H54 (cell line): ENCODE measurements at places on chromosomes 4 and X.

DNA sequence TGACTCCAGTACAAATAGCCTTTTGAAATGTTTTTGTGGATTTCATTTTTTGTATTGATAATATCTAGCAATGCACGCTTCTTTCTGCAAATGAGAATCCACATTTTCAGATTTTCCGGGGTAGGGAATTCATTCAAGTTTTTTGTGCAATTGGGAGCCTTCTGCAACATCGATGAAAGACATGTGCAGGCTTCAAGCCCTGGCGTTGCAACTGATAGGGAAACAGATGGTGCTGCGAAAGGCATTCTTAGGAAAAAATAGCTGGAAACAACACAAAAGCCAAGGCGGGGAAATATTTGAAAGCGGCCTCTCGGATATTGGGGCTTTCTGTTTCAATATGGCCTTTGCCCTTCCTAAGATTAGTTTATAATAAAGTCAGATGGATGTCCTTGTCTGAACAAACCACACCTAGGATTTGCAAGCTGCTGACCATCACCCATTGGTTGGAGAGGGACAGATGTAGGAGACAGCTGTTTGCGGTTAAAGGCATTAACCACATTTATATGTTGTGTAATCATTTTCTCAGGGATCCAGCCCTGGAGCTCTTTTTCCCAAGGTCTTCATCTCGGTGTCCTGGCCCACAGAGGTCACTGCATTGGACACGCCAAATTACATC is 136.5 kb downstream of the PRKX start:
- no peak for DNase-seq

- DNase-seq, result no peak
These were observed 36.5 kb downstream of the HERC3 start for GRCh38 chr4:88628746-88629145.

- no peak for DNase-seq
These were observed 13.9 kb upstream of the RHOH start for GRCh38 chr4:40182954-40183353.

- DNase-seq, result no peak
These were observed 2535.3 kb downstream of the PCDH7 start for GRCh38 chr4:33255507-33255906.

DNA sequence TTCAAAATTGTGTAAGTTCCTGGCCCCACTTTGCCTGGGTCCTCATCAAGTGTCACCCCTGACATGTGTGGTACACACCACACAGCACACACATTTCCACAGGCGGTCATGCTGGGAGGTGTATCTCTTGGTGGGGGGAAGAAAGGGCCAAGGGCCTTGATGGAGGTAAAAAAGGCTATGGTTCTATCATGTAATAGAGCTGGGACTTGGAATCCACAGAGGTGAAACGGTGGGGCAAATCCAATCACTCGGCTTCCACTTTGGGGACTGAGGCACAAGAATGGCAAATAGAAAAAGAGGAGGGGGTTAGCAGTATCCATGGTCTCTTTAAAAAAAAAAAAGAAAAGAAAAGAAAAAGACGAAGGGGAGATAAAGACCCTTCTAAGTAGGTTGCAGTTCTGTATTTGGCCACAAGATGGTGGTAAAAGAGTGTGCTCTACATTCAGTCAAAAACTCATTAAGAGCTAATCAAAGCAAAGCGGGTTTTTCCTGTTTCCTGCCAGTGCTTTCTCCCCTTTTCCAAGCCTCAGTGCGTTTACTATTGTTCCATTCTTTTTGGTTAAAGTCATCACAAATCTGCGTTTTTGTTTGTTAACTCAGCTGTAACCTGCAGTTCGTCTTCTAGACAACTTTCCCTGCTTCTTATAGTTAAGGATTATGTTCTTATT is 37.0 kb upstream of the ATP6AP2 start:
- DNase-seq, result no peak

- DNase-seq, result no peak
These were observed 3.5 kb upstream of the GSX2 start for GRCh38 chr4:54096295-54096962.

- DNase-seq, result no peak
These were observed 35.6 kb downstream of the PAK3 start for GRCh38 chrX:111131572-111131971.
